Fibroblast of villous mesenchyme (primary cell): ENCODE measurements at places on chromosomes 13 and 19.

- peak; percentile 63 for DNase-seq
Measured at GRCh38 chr19:57103573-57104277, 16.1 kb upstream of the USP29 start.

- peak; percentile 1 for DNase-seq
Measured at GRCh38 chr19:52786078-52786463, 520 bp downstream of the ZNF600 start.

GRCh38 chr13:80973721-80974120, 632.8 kb upstream of the SPRY2 start:
- no peak for DNase-seq

- peak; percentile 54 for DNase-seq
Measured at GRCh38 chr19:3671680-3672574, 28.3 kb downstream of the PIP5K1C start.
